Astrocyte of the spinal cord (primary cell): ENCODE measurements at places on chromosomes 2 and 18.

DNA sequence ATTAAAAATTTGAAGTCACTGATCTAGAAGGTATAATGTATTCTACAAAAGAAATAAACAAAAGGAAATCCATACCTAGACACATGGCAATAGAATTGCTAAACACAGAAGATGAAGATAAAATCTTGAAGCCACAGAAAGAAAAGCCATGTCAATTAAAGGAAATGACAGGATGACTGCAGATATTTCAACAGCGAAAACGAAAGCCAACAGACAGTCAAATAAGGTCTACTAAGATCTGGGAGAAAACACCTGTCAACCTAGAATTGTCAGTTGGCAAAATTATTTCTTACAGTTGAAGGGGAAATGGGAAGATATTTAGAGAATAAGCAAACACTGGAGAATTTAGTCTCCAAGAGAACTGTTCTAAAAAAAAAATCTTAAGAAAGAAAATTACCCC, 39.2 kb downstream of the NETO1 start:
- DNase-seq = no peak

DNA sequence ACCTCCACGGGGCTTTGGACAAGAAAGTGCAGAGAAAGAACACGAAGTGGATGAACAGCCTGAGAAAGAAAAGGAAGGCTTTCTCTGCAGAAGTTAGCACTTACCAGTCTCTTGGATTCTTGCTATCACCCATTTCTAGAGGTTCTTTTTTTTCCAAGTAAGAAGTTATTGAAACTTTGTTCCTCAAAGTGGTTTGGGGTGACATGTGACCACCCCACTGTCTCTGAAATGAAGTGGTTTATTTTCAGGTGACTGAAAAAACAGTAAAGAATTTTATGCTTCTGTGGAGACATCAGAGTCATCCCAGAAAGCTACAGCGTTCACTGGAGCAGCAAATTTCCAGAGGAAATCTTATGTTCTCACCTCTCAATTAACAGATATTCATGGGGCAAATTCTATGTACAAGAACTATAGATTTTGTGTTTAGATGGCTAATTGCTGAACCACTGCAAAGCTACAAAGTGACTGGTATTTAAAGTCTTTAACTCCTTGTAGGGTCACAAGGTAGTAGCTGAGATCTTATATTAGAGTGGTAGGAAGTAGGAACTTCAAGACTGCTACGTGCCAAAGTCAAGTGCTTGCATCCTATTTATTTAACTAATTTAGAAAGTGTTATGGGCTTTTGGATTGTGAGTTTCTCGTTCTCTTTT, 267.5 kb downstream of the TGIF1 start:
- DNase-seq = no peak

- no peak for DNase-seq
Observed at GRCh38 chr18:3578621-3579020, 128.6 kb downstream of the TGIF1 start.

GRCh38 chr2:84880395-84880644, 564 bp downstream of the TRABD2A start:
- DNase-seq = no peak

GRCh38 chr2:39851651-39852110, 72.6 kb upstream of the THUMPD2 start:
- DNase-seq = peak; percentile 57

DNA sequence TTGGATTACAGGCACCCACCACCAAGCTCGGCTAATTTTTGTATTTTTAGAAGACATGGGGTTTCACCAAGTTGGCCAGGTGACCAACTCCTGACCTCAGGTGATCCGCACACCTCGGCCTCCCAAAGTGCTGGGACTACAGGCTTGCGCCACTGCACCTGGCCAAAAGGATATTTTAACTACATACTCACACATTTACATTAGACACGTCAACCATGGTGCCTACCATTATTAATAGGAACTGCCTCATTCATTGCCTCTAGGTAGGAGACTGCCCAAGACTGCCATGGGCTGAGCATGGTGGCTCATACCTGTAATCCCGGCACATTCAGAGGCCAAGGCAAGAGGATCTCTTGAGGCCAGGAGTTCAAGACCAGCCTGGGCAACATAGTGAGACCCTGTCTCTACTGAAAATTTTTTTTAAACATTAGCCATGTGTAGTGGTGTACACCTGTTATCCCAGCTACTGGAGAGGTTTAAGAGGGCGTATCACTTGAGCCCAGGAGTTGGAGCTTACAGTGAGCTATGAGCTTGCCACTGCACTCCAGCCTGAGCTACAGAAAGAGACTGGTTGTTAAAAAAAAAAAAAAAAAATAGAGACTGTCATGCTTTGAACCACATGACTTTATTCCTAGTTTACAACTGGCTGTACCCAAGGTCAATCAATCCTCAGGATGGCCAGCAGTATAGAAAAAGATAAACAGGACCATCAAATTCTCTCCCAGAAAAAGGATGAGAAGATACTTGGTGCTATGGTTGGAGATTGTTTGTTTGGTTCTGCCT, 31.1 kb upstream of the EPC2 start:
- no peak for DNase-seq

GRCh38 chr2:196926562-196927375, at the start of gene PGAP1:
TSS of gene PGAP1 (minus strand) at chr2:196926707. CDS start at chr2:196926616, 91 bp downstream.
- DNase-seq = peak; percentile 94

DNA sequence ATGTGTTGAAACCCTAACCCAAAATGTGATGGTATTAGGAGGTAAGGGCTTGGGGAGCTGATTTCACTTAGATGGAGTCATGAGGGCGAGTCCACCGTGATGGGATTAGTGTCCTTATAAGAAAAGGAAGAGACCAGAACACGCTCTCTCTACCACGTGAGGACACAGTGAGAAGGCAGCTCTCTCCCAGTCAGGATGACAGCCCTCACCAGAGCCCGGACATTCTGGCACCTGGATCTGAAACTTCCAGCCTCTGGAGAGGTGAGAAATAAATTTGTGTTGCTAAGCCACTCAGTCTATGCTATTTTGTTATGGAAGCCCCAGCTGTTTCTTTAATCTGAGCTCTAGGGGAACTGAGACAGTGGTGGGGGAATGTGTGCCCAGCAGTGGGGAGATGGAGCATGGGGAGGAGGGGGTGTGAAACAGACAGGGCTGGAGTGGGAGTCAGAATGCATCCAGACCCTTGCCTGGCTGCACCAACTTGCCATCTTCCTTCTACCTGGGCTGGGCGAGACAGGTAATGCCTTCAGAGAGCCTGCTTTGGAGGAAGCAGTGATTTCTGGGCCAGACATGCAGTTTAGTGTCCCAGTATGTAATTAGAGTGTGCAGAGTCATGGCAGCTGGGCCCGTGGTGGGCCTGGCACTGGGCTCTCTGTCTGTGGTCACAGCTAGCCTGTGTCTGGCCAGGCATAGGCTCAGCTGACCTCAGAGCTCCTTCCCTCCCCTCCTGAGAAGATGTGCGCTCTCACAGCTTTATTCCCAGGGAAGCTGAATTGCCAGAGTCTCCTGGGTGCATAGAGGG, 38.1 kb downstream of the RHOB start:
- no peak for DNase-seq

GRCh38 chr2:28348921-28349320, 43.7 kb upstream of the FOSL2 start:
- no peak for DNase-seq

DNA sequence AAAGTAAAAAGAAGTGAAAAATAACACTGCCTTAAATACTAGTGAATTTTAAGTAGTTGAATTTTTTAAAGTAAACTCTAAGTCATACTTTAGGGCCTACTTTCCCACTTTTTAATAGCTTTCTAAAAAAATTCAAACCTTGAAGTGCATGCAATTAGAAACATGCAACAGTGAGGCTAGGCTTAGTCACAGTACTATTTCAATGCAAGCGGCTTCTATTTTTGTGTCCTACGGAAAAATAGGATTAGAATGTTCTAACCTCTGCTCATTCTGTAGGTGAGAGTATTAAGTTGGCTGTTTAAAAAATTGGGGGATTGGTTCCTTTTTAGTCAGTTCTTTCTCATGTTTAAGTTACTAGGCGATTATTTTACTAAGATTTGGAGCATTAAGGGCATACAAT, 39.1 kb upstream of the PSMD14 start:
- no peak for DNase-seq

GRCh38 chr2:98438190-98439133, 6.2 kb upstream of the INPP4A start:
- no peak for DNase-seq

DNA sequence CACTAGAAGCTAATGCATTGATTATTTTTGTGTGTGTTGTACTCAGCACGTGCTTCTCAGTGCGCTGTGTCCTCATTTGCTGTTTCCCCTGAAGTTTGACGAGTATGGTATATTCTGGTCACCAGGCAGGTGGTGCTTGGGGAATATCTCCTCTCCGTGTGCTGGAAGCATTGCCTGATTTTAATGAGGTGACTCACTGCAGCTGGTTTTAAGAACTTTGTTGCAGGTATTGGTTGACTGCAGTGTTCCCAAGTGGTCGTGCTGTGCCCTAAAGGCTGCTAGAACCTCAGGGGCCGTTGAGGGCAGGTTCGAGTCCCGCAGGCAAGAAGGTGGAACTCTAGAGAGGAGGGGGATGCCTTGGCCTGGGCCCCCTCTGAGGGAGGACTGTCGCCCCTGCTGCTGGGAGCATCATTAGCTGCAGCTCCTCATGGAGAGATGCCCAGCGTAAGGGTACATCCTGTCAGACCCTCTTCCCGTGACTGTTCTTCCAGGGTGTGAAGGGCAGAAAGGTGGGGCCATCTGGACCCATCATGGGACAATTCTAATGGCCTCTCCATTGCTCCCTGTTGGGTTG, 82.6 kb downstream of the AGAP1 start:
- no peak for DNase-seq

- DNase-seq = peak; percentile 85
Observed at GRCh38 chr2:28359222-28360057, 33.2 kb upstream of the FOSL2 start.

- DNase-seq = peak; percentile 17
Observed at GRCh38 chr2:117128461-117128860, 686.0 kb upstream of the DDX18 start.

DNA sequence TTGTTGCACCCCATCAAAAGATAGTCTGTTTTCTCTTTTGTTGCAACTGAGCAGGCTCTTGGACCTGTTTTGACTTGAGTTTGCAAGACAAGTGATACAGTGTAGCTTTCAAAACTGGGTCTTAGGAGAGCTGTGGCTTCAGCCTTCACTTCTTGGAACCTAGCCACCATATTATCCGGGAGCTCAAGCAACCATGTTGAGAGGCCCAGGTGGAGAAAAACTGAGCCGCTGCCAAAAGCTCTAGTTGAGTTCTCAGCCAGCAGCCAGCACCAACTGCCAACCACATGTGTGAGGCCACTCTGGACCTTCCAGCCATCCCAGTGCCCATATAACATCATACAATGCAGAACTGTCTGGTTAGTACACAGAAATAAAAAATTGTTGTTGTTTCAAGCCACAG, 5.4 kb downstream of the CACNB4 start:
- DNase-seq = no peak

DNA sequence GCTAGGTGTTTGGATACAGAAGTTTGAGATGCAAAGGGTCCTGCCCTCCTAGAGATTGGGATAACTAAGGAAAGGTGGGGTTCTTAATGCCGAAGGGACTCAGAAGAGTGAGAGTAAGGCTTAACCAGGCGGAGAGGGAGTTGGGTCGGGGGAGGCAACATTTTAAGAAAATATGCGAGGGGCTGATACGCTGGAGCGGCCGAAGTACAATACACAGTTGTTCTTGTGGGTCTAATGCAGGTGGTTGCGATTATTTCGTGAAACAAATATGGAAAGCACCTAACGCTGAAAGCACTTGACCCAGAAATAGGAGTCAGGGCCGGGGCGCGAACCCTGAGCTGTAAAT, 344 bp upstream of the MRPL33 start:
- DNase-seq = no peak

DNA sequence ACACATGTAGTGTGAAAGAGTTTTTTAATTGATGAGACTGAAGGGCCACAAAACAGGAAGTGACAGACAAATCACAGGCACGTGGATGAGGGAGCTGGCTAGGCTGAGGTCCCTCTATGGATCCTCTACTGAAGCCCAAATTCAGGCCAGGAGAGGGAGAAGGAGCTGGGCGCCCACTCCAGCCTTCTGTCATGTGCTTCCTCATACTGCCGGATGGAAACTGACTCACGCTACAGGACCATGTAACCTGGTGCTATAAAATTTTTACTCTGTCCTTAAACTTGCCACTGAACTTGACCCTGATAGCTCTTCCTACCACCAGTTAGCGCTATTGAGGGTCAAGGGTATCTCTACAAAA, 31.3 kb downstream of the PSTPIP2 start:
- no peak for DNase-seq

GRCh38 chr2:168137510-168138180, 109.8 kb downstream of the STK39 start:
- no peak for DNase-seq

GRCh38 chr2:26780203-26780760, 5.6 kb upstream of the CENPA start:
- no peak for DNase-seq

GRCh38 chr2:196099916-196100315, 31.3 kb upstream of the DNAH7 start:
- DNase-seq = peak; percentile 41

DNA sequence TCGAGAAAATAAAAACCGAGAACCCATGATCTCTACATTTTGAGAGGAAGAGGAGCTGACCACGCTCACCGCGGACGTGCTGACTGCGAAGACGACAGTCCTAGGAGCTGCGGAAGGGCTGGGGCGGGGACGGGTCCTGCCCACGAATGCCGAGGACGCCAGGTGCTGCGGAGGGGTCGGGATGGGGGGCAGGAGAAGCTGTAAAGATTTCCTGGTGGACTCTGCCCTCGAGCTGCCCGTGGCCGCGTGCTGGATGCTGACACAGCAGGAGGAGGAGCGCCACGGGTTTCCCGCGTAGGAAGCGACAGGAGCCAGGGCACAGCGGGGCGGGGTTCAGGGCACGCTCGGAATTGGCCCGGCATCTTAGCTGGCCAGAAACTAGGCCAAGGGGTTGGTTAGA, 22.2 kb downstream of the ZSCAN30 start:
- no peak for DNase-seq

- DNase-seq = peak; percentile 4
Observed at GRCh38 chr2:36886664-36887063, 79.7 kb downstream of the STRN start.

DNA sequence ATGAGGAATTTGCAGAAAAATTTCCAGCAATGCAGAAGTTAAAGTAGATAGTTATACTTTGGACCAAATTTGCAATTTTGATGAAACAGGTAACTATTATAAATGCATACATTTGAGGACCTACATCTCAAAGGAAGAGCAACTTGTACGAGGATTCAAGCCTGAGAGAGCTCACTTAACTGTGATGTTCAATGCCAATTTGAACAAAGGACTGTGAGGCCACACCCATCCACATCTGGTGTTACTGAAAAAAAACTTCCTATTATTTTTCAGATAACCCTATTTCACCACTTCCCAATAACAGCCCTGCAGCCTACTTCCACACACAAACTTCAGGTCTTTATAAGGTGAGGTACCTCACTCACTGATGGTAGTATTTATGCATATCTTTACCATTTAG, 203.5 kb upstream of the NABP1 start:
- no peak for DNase-seq

DNA sequence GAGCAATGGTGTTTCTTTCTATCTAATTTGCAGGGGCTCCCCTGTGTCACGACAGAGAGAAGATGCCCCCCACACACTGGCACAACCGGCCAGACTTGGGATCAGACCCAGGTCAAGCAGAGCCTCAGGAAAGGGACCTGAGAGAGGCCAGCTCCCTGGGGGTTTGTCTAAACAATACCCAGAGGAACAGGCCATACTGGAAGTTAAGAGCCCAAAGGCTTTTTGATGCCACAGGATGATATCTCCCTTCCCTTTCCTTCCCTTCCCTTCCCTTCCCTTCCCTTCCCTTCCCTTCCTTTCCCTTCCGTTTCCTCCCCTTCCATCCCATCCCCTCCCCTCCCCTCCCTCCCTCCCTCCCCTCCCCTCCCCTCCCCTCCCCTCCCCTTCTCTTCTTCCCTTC, 139.2 kb downstream of the ARL4C start:
- no peak for DNase-seq
